Right cardiac atrium (tissue), 5 donors: ENCODE measurements at places on chromosomes 4 and X.

GRCh38 chr4:27720010-27720766, 859.5 kb downstream of the STIM2 start:
- DNase-seq, result no peak

DNA sequence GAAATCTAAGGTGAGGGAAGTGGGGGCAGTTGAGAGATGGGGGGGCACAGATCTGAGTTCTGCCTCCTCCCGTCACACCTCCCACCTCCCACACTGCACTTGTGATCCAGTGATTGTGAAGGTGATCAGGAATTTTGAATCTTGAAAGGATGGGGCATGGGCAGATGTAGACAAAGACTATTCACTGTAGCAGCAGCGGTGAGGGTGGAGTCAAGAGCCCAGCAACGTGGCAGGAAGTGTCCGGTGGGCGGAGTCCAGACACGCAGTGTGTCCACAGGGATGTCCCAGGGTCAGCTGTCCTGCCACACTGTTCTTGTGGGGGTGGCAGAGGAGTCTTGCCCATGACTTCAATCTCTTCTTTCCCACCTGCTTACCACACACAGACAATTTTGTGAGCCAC, 330.5 kb upstream of the GALNT7 start:
- DNase-seq, result no peak

GRCh38 chr4:6079965-6080364, 61.7 kb upstream of the C4orf50 start:
- DNase-seq, result no peak

GRCh38 chr4:154044742-154045485, 256.0 kb upstream of the SFRP2 start:
- no peak for DNase-seq

DNA sequence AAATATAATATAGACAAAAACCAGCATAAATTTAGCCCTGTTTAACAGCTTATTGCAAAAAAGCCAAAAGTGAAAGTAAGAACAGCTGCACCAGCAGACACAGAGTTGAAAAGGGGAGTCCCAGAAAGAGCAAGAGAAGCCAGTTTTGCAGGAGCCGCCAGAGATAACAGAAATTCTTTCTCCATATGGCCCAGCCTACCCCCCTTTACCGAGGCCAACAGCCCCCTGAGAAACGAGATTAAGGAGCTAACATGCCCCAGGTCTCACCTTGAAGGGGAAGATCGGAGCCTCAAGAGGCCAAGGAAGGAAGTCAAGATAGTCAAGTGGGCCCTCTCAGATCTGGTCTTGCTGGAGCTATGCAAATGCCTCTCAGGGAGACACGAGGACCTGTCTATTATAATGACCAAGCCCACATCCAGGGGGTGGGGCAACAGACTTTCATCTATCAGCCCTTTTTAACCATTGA, 4.8 kb downstream of the ACOX3 start:
- no peak for DNase-seq

- no peak for DNase-seq
These were observed 334.6 kb downstream of the PCDH10 start for GRCh38 chr4:133483600-133484246.

DNA sequence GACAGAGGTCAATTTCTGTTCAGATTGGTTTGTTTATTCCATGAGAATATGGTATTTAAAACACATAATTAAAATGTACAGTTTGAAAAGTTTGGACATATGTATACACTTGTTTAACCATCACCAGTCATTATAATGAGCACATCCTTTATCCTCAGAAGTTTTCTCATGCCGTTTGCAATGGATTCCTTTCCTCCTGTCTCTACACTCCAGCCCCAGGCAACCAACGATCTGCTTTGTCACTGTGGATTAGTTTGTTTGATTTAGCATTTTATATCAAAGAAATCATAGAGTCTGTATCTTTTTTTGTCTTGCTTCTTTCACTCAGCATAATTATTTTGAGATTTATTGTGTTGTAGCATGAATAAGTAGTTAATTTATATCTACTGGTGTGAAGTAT, 243.0 kb upstream of the TRAM1L1 start:
- no peak for DNase-seq

- DNase-seq, result no peak
These were observed 10.8 kb downstream of the NR3C2 start for GRCh38 chr4:148431401-148431800.

DNA sequence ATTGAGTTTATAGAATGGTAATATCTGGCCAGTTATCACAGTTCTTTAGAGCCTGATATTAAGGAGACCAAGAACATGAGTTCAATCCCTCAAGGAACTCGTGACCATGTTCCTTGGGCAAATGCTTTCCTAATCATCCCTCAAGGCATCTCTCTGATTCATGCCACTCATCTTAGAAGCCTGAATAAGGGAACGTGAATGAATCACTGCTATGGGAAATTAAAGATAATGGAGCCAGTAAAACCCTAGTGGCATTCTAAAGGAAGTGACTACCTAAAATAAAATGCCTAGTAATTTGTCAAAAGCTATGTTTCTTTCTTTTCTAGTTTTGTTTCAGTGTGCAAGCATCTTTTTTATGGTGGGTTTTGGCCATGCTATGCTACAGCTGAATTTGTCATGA, 1161.3 kb downstream of the C4orf33 start:
- no peak for DNase-seq

GRCh38 chr4:173448608-173449379, 49.9 kb upstream of the SCRG1 start:
- DNase-seq, result no peak

- DNase-seq, result no peak
These were observed 58.1 kb upstream of the ENPP6 start for GRCh38 chr4:184275766-184276165.

DNA sequence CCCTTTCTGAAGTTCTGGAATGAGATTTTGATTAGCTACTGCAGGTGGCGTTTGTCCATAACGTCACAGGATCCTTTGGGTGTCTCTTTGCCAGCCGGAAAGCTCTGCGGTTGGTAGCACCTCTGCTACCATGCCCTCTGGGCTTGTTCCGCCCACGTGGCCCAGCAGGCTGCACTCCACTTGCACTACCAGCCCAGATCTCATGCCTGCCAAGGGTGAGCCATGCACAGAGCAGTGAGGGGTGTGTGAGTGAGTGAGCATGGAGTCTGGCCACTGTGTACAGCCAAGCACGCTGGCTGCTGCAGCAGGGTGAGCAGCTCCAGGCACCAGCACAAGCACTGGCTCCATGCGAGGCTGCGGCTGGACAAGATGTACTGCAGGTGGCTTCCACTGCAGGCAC, 6.6 kb upstream of the HNRNPD start:
- DNase-seq, result peak; percentile 82

GRCh38 chr4:53060278-53060677, 198.2 kb downstream of the RASL11B start:
- DNase-seq, result no peak

- no peak for DNase-seq
These were observed 34.7 kb downstream of the MSL3 start for GRCh38 chrX:11792461-11793421.

GRCh38 chr4:113052379-113052951, 3.0 kb downstream of the ANK2 start:
- no peak for DNase-seq

DNA sequence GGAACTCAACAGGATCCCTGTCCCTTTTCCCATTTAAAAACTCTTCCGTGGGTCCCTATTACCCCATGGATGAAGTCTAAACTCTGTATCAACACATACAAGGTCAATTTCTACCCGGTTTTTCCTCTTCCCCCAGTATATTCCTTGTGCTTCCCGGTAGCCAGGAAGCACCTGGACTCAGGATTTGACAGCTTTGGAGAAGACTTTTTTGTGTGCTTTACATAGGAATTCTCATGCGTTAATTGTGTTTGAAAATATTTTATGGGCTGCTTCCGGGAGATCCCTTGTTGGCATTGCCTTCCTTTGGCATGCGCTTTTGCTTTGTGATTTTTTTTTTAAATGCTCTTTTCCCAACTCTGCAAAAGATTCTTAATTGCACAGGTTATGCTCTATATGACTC, 7.2 kb downstream of the SMS start:
- no peak for DNase-seq

- peak; percentile 90 for DNase-seq
These were observed 45.7 kb downstream of the PRPS1 start for GRCh38 chrX:107673933-107674479.

GRCh38 chr4:10490996-10491395, 33.8 kb upstream of the ZNF518B start:
- DNase-seq, result no peak

DNA sequence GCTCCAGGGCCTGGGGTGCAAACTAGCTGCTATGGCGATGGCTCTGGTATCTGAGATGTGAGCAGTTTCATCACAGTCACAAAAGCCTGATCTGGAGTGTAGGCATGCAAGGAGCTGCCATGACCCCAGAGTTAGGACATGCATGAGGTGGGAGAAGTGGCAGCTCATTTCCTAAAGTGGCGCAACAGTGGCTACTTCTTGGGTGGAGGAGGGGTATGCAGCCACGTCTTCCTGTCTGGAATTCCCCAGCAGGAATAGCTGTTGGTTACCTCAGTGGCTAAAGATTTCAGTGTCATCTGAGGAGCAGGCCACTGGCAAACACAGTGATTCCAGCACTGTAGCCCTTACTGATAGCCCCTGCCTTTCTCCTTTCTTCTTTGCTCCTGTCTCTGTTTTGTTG, 1382.5 kb downstream of the C4orf33 start:
- no peak for DNase-seq

DNA sequence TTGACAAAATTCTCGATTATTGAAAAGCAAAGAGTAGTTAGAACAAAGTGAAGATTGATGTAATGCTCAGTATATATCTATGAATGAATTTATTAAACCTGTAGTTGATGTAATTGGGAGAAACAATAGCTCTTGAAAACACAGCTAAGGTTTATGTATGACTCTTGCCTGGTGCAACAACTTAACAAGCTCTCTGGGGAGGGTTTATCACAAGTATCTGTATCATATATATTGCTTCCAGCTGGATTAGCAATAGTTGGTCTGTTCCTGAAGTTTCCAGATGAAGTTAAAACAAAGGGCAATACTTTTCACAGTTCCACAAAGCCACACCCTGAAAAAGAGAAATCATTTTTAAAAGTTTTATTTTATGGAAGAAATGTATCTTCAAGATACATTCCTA, 91.4 kb downstream of the ARSJ start:
- DNase-seq, result no peak

DNA sequence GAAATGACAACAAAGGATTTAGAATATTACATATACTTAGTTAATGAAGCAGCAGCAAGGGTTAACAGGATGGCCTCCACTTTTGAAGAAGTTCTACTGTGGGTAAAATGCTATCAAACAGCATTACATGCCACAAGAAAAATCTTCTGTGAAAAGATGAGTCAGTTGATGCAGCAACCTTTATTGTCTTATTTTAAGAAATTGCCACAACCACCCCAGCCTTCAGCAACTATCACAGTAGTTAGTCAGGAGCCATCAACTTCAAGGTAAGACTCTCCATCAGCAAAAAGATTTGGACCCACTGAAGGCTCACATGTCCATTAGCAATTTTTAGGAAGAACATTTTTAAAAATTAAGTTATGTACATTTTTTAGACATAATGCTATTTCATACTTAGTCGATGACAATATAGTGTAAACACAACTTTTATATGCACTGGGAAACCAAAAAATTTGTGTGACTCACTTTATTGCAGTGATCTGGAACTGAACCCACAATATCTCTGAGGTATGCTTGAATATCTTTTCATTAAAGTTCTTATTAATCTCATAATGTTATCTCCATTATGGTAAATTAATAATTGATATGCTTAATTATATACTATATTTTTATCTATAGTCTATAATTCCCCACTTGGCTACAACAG, 81.2 kb downstream of the SPCS3 start:
- DNase-seq, result no peak

- DNase-seq, result peak; percentile 75
These were observed at the start of gene PF4V1 for GRCh38 chr4:73853246-73853704. PF4V1 (plus strand) TSS chr4:73853296; CDS start chr4:73853363, 67 bp downstream.

GRCh38 chrX:136630881-136631280, 17.1 kb upstream of the CD40LG start:
- DNase-seq, result no peak
